ENCODE measurements at places on chromosomes 3 and 15.

GRCh38 chr3:14764331-14765059, 54.3 kb upstream of the FGD5 start:
- no peak for DNase-seq

DNA sequence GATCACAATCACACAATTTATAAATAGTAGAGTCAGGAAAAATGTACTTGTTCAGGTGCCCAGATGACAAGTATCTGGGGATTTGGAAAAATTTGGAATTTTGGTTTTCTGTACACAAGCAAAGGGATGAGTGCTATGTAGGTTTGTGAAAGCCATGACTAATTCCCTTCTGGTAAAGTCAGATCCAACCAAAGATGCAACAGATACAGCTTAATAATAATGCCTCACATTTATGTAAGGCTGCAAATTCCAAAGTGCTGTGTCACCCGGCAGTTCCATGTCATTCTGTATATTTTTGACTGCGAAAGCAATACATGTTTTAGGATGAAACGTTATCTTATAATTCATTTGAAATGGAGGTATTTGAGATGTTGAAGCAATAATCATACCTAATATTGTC, 102.7 kb upstream of the AGBL1 start:
- DNase-seq = no peak

DNA sequence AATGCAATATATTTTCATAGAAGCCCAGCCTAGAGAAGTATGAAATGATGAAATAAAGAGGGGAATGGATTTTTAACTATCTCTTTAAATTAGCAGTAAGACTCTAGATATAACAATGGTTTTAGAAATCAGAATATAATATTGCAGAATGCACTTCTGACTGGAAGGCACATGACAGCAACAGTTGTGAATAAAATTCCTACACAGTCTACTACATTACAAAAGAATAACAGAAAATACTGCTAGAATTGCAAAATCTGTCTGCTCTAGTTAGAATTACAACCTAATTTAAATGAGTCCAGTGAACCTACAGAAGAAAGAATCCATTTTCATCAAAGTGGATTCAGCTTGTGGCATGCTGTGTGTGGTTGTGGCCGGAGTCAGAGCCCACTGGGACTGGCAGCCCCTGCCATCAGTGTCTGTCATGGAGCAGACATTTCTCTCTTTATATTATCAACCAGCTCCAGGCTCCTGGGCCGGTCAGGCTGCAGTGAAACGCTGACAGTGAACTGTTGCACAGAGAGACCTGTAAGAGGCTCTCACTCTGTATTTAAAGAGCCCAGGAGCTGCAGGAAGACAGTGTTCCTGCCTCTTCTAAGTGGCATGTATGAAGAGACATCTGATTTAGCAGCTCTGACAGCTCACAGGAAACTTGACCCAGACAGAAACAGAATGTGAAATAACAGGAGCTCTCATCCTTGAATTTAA, 1523.8 kb upstream of the CADM2 start:
- DNase-seq = no peak

- DNase-seq = no peak
Measured at GRCh38 chr3:14725013-14725412, 50.1 kb downstream of the C3orf20 start.

Data from NT2/D1 (cell line).